Body of pancreas (tissue), 4 donors: ENCODE measurements at places on chromosomes 3 and 15. TPM values are rescaled to one million over a fixed set of nuclear protein-coding genes. Genes with fewer than 3 reads are reported as not detected.
A peak's percentile ranks its signal among the peaks of the same experiment; 100 is the strongest.

Gene SLC22A14
- not detected for total RNA-seq

Gene KBTBD8
- total RNA-seq: not detected

Gene MGA
- 28.8 TPM for total RNA-seq

Gene WNT7A
- under 0.01 TPM for total RNA-seq

- no peak for DNase-seq
These were observed 18.3 kb downstream of the NOX5 start for GRCh38 chr15:69032703-69033373.

DNA sequence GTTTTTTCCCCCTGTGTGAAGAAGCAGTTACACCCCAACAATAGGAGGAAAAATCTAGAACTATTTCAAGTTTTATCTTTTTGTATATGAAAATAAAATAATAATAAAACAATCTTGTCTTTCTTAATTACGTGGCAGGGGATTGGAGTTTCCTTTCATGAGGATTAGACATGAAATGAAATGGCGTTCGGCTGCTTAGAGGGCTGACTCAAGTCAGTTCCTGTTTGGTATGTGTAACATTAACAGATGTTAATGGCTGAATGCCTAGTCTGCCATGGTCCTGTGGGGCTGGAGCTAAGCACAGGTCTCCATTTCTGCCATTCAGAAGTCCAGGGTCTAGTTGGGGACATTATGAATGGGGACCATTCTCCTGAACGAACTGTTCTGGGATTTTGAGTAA lies 3.1 kb upstream of the EXOG start:
- no peak for DNase-seq

DNA sequence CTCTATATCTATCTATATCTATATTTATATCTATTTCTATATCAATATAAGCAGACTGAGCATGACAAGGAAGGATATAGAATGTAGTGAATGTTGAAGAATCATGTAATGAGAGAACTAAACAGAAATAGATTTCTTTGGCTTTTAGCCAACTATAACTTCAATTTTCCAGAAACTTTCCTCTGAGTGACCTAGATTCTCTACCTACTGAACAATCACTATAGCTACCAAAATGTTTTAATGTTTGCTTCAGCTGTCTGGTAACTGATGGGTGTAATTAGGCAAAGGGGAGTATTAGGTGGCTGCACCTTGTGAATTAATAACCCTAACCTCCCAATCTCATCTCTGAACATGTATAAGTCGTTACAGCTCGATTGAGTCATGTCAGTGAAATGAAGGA lies 76.4 kb upstream of the ROBO1 start:
- no peak for DNase-seq

GRCh38 chr3:46923559-46924350 lies 46.2 kb downstream of the PTH1R start:
- DNase-seq: peak; percentile 53

- peak; percentile 19 for DNase-seq
These were observed 86.4 kb downstream of the TIGIT start for GRCh38 chr3:114380233-114380651.

GRCh38 chr15:92595506-92596381 lies 59.8 kb downstream of the FAM174B start:
- no peak for DNase-seq

DNA sequence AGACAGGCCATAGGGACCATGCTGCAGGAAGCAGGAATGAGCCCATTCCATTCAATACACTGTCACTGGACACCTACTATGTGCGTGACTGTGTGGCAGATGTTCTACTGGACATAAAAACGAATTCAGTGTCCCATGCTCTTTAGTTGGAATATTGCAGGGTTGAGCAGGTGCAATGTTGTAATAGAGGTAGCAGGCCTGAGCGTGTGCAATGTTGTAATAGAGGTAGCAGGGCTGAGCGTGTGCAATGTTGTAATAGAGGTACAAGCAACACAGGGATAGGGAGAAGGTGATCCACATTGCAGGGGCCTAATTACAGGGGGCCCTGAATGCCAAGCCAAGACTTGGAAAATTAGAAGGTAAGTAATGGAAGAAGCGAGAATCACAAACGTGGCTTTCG lies 261.4 kb upstream of the HES1 start:
- no peak for DNase-seq

GRCh38 chr3:71537211-71537611 lies 46.3 kb downstream of the FOXP1 start:
- DNase-seq: no peak

DNA sequence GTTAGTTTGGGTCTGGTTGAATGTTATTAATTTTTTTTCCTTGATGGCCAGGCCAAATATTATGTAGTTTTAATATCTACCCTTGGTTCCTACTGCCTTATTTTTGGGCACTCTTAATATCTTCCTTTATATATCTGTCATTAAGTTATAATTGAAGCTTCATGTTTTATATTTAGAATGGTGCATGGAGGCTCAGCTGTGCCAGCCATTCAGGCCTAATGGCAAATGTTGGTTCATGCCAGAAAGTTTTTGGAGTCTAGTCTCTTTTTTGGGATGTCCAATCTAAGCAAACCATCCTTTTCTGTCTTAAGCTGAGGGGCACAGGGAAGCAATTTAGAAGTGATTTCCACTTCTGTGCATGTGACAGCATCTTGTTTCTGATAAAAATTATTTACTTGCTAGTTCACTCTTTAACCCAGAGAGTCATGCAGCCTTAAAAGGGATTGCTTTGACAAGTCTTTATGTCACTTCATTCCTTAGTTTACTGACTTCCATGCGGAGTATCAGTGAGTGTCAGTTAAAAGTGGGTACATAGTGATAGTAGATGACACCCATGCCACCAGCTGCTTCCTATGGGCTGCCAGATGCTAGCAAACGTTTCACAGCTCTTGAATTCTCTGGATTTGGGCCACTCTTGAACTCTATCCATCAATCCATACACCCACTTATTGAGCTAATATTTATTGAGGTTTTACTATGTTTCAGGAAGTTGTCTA lies 33.0 kb downstream of the MITF start:
- DNase-seq: no peak
